Osteoblast (primary cell): ENCODE measurements at places on chromosomes 1 and 21.

DNA sequence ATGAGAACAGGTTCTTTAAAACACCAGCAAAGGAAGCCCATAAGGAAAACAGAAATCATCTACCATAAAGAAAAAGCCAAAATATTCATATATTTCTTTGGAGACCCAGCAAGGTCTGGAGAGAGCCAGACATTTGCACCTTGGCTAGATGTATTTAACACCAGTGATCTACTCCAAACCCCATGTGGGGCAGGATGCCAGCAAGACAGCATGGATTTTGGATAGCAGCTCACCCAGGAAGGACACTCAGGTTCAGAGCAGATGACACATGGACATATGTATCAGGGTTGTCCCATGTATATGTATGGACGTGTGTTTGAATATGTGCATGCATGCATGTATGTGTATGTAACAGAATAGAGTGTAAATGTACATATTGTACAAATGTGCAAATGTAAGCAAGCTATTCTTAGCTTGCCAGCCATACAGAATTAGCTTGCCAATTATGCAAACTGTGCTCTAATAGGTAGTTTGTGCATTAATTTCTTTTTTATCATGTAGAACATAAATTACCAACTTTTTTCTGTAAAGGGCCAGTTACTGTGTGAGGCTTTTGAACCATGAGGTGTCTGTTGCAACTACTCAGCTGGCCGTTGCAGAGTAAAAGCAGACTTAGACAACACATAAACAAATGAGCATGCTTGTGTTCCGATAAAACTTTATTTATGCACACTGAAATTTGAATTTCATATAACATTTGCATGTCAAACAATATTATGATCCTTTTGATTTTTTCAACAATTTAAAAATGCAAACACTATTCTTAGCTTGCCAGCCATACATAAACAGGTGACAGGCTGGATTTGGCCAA, 73.5 kb upstream of the KAZN start:
- DNase-seq, result no peak

DNA sequence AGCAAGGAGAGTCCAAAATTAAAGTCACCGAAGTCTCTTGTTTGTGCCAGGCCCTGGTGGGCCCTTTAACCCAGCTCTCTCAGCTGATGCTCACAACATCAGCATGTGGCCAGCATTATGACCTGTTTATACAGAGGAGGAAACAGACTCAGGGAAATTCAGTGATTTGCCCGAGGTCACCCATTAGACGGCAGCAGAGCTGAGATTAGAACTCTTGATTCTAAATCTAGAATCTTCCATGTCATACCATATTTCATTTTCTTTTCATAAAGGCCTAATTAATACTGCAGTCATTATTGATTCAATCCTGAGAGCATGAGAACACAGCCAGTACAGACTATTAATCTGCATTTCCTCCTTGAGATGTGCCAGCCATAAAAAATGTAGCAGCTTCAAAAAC, 63.7 kb downstream of the KCNN3 start:
- no peak for DNase-seq

DNA sequence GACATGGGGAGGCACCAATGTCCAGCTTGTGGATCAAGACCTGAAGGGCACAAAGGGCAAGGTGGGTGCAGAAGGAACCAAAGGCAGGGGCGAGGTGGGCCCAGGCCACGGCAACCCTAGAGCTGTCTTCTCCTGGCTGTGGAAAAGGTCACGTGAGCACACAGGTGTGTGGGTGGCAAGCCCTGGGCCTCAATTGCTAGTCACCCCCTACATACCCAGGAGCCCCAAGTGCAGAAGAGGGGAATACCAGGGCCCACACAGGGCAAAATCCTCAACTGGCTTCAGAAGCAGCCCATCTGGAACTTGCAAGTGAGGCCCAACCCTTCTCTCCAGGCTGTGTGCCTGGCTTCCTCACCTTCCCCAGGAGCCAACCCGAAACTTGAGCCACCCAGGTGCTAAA, 25.6 kb downstream of the ZBTB17 start:
- DNase-seq, result peak; percentile 14

DNA sequence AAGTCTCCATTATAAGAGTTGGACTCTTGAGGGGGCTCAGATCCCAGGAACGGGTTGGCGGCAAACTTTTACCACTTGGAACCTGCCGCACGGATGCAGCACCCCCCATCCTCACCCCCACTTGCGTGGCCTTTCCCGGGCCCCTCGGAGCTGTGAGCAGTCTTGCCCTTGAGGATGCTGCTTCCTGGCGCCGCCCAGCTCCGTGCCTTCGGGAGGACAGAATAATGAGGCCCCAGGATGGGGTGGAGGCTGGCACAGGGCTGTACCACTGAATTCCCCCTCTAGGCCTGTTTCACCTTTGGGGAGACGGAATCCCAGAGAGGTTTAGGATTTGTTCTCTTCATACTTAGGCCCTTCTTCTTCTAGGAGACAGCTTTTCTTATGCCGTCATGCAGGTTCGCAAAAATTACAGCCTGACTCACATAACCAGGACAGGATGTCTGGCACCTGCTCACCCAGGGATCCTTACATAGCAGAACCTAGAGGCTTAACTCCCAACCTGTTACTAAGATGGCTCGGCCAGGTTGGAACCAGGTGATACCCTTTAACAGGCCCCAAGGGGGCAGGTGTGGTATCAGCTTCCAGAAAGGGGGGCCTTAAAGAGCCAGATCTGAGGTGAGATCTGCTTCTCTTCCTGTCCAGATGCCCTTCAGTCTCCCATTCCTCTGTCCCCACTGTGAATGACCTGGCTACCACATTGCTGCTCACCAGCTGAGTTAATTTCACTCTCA, 1.5 kb downstream of the TRNP1 start:
- peak; percentile 75 for DNase-seq

DNA sequence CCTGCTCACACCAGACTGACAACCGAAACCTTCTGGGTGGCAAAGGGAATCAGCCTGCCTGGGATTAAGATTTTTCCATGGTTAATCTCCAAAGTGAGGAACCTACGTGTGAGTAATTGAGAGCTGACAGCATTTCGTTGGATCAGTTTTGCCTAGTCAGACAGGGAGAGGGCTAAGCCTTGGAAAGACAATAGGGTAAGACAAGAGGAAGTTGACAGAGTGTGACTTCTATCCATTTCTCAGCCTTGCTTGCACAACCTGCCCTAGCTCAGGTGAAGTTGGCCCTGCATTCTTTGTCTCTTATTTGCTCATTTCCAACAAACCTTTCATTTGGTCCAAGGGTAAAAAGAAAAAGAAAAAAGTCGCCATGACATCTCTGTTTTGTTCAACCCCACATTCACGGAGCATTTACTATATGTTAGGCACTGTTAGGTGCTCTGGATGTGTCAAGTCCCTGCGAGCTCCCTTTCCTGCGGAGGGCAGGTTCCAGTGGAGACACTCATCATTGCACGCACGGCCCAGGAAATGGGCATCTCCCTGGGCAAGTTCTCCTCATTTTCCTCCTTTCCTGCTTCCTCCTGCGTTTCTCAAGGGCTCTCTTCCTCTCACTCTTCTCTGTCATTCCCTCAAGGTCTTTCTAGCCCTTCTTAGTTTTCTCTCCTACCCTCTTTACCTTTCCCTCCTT, 23.3 kb downstream of the KIRREL1 start:
- no peak for DNase-seq

DNA sequence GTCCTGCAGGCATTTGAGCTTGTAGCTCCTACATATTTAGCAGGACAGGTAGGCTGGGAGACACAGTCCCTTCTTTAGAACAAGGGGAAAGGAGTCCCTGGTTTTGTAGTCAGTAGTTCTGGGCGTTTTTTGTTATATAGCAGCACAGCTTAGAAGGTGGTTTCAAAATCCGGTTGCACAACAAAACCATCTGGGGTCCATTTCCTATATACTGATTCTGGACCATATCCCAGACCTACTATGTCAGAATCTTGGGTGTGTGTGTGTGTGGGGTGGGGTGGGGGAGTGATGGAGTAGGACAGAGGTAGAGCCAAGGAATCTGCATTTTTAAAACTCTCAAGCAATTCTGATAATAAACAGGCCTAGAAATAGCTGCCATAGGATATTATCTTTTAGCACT, 21.6 kb downstream of the METTL13 start:
- no peak for DNase-seq

GRCh38 chr1:48208652-48209051, 13.9 kb upstream of the SLC5A9 start:
- DNase-seq, result no peak
